Left kidney (tissue), 8 donors: ENCODE measurements at places on chromosomes 6 and 20.

GRCh38 chr20:53900380-53900999 lies 169.9 kb downstream of the BCAS1 start:
- DNase-seq: no peak

- no peak for DNase-seq
These were observed 5.5 kb downstream of the C6orf141 start for GRCh38 chr6:49555951-49556350.

GRCh38 chr6:6788394-6789032 lies 200.0 kb downstream of the LY86 start:
- no peak for DNase-seq

- DNase-seq: no peak
These were observed 217.8 kb downstream of the SLC35F1 start for GRCh38 chr6:118124851-118125250.

GRCh38 chr6:55266896-55267295 lies 60.4 kb upstream of the GFRAL start:
- no peak for DNase-seq

- DNase-seq: no peak
These were observed 32.5 kb downstream of the MGME1 start for GRCh38 chr20:18001131-18001921.

DNA sequence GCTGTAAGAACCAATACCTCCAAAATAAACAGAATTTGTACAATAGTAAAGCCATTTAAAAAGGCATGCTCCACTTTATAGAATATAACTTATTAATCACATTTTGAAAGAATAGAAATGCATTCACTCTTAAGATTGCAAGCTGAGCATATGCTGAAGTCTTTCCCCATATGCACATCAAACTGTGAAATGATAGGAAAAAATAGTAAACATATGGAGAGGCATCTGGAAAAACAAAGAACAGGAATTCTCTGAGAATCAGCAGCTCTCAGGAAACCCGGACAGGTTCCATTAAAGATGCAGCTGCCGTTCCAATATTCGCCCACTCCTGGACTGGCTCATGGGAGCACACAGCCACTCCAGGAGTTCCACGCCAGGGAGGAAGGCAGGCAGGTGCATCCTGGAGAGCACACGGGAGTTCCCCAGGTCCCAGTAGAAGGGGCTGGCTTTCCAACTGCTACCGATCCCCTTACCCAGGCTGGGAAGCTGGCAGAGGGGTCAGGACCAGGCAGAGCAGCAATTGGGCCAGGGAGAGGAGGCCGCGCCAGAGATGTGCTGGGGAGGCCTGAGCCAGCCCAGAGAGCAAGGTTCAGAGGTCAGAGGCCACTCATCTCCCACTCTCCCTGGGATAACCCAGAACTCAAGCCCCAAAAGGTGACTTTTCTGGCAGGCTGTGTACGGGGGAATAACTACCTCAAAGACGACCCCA lies 111.1 kb downstream of the DLL1 start:
- no peak for DNase-seq

DNA sequence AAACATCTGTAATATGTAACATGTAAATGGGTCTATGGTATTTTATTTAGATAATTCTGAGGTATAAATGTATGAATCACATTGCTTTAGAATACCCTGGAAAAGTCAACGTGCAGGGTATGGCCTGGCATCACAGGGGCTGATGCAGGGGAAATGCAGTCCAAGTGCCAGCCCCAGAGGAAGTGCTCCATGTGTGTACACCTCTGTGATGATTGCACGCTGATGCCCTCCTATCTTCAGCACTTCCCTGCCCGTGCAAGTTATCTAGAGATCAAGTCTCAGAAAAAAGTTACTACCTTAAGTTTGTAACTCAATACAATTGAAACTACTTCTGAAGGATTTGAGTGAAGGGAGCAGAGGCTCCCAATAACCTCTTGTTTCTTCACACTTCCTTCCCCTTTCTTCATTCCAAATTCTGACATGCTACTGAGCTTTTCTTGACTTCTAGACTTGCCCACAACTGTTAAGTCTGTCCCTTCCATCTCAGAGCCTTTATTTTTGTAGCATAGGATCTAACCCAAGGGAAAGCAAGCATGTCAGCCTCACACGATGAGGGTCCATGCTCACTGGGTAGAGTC lies 2.2 kb downstream of the SMLR1 start:
- DNase-seq: no peak

DNA sequence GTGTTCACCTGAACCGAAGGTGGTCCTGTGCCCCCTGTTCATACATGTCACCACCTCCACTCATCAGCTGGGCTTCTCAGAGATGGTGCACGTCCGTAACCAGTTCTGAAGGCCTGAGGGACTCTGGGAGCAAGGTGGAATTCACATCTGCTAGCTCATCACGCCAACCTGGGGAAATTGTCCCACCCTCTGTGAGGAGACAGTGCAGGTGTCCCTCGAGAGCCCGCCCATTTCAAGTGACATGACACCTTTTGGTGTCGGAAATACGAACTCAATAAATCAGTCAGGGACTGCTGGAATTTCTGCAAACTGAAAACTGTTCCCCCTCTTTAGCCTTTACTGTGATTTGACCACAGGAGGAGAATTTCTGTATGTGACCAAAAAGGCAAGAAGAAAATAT lies 99.4 kb downstream of the SYNDIG1 start:
- DNase-seq: no peak

- DNase-seq: peak; percentile 29
These were observed 47.7 kb downstream of the AKAP7 start for GRCh38 chr6:131182991-131183425.
